ENCODE measurements at places on chromosomes 16 and 17.

DNA sequence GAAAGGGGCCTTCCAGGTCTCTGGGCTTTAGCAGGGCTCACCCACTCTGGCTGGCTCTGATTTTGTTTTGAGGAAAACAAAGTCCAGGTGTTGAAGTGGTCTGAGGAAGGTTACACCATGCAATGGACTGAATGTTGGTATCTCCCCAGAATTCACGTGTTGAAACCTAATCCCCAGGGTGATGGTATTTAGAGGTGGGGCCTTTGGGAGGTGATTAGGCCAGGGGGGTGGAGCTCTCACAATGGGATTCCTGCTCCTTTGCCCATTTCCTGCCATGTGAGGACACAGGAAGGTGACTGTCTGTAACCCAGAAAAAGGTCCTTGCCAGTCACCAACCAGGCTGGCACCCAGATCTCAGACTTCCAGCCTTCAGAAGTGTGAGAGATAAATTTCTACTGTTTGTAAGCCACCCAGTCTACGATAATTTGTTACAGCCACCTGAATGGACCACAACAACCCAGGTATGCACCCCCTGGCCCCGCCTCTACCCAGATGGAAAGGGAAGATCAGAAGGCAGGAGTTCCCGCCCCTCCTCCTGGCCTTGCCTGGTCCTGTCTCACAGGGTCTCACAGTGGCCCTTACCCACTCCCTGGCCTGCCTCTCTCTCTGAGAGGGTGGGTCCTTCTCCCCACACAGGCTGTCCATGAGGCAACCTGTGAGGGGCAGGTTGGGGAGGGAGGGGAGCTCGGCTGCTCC, 32.0 kb downstream of the LRRC75A start:
- DNase-seq = no peak

DNA sequence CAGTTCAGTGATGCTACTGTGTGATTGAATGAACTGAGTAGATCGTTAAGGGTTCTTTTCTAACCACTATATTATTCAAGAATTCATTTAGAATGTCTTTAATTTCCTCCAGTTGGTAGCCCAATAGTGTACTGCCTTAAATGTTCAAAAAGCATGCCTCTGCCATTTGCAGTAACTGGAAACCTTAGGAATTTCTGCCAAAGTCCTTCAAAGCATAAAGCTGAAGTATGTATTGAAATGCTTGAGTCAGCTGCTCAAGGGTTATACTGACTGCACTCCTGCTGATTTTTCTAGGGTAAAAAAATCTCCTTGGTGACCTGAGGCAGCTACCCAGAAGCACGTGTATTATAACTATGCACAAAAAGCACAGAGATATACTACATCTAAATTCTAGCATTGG, 56.5 kb downstream of the SNTB2 start:
- DNase-seq = no peak

- DNase-seq = no peak
These were observed 4.5 kb downstream of the FBXL19 start for GRCh38 chr16:30927789-30928378.

DNA sequence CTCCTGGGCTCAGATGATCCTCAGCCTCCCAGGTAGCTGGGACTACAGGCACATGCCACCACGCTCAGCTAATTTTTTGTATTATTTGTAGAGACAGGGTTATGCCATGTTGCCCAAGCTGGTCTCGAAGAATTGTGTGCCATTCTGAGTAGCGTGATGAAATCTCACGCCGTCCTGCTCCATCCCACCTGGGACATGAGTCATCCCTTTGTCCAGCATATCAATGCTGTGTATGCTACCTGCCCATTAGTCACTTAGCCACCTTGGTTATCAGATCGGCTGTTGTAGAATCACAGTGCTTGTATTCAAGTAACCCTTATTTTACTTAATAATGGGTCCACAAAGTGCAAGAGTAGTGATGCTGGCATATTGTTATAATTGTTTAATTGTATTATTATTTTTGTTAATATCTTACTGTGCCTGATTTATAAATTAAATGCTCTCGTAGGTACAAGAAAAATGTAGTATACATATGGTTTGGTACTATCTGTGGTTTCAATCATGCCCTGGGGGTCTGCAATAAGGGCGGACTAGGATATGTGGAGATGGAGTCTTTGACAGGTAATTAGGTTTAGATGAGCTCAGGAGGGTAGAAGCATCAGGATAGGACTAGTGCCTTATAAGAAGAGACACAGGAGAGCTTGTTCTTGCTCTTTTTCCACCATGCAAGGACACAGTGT, 26.6 kb upstream of the SLC13A2 start:
- DNase-seq = no peak

DNA sequence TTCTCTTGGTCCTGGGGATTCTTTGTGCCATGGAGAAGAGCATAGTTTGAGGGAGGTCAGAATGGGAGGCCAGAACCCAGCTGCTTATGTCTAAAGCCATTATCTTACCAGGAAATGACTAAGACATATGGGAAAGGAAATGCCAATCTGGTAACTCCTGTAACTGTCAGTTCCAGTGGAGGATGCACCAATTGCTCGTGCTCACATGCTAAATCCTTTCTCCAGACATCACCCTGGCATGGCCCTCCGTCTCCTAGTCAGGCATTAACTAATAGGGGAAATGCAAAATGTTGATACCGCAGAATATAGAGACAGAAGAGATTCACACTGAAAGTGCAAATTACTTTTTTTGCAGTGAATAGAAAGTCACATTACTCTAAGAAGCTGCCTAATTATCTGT, 255.6 kb upstream of the HSBP1 start:
- no peak for DNase-seq

DNA sequence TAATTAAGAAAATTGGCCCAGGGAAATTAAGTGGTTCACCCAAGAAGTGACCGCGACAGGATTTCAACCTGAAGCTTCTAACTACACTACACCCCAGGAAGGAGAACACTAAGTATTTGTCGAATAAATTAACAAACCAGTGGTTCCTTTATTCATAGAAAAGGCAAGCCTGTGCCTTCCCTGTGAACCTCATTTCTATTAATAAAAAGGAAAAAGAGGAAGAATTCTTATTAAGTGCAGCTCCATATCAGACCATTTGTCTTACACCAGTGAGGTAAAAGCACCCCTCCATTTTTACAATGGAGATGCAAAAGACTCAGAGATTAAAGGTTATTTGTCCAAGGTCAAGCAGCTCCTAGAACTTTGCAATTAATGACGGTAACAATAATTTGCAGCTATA, 1.7 kb downstream of the COPS3 start:
- DNase-seq = no peak

Data from GM19239 (cell line).